Smooth muscle cell of trachea (primary cell): ENCODE measurements at places on chromosomes 7 and 10. TPM values are rescaled to one million over a fixed set of nuclear protein-coding genes. Genes with fewer than 3 reads are reported as not detected.

Gene CRYGN
- total RNA-seq = 0.58 and 0.83 TPM in 2 replicates

Gene DNAJC1
- 37.5 and 39.1 TPM in 2 replicates for total RNA-seq

Gene DPP6
- not detected in 2 replicates for total RNA-seq

Gene ICA1
- 0.33 and 0.44 TPM in 2 replicates for total RNA-seq

Gene SLC39A12
- not detected in 2 replicates for total RNA-seq

Gene CRHR2
- not detected in 2 replicates for total RNA-seq

Gene SP8
- not detected in 2 replicates for total RNA-seq

Gene OR13A1
- total RNA-seq = not detected in 2 replicates

Gene TCF7L2
- total RNA-seq = 3.0 and 5.7 TPM in 2 replicates

Gene CALHM3
- 0.15 TPM in 1 of 2 replicates, not detected in the other for total RNA-seq

Gene RBP3
- not detected in 2 replicates for total RNA-seq

Gene AOC1
- not detected in 2 replicates for total RNA-seq

Gene PRLHR
- total RNA-seq = not detected in 2 replicates

Gene MLXIPL
- total RNA-seq = 0.66 TPM in 1 of 2 replicates, not detected in the other

Gene RNF133
- 0.33 and 0.73 TPM in 2 replicates for total RNA-seq

Gene ANKRD22
- total RNA-seq = not detected in 2 replicates

Gene TUBAL3
- not detected in 2 replicates for total RNA-seq

Gene TMEM168
- total RNA-seq = 20.5 and 26.8 TPM in 2 replicates

Gene VAX1
- not detected in 2 replicates for total RNA-seq

Gene RASA4
- total RNA-seq = 6.5 and 7.4 TPM in 2 replicates

Gene SCART1
- 3.0 and 3.9 TPM in 2 replicates for total RNA-seq

Gene LRRD1
- 0.15 TPM in 1 of 2 replicates, not detected in the other for total RNA-seq

Gene STN1
- 46.3 and 55.4 TPM in 2 replicates for total RNA-seq

Gene CDK1
- 2.5 and 52.1 TPM in 2 replicates for total RNA-seq

Gene ADAM8
- total RNA-seq = 1.2 and 2.9 TPM in 2 replicates

Gene GPR141
- not detected in 2 replicates for total RNA-seq

Gene CALML3
- total RNA-seq = not detected in 2 replicates

Gene BRAT1
- total RNA-seq = 31.4 and 53.3 TPM in 2 replicates

Gene RHOBTB1
- total RNA-seq = 15.3 and 16.0 TPM in 2 replicates

Gene EMX2
- not detected in 2 replicates for total RNA-seq

Gene AKR1C4
- total RNA-seq = not detected in 2 replicates

Gene AFAP1L2
- 0.17 and 0.29 TPM in 2 replicates for total RNA-seq

Gene ZP3
- 0.87 and 7.1 TPM in 2 replicates for total RNA-seq

Gene MYH16
- total RNA-seq = not detected in 2 replicates

Gene LRIT1
- total RNA-seq = not detected in 2 replicates

Gene FGFR2
- 0.15 and 0.17 TPM in 2 replicates for total RNA-seq

Gene WASHC2C
- total RNA-seq = 62.0 and 62.4 TPM in 2 replicates

Gene PRPS1L1
- 0.15 TPM in 1 of 2 replicates, not detected in the other for total RNA-seq

Gene UCMA
- not detected in 2 replicates for total RNA-seq

Gene POMZP3
- 2.3 and 11.7 TPM in 2 replicates for total RNA-seq

Gene PON1
- not detected in 2 replicates for total RNA-seq

Gene GBX1
- total RNA-seq = not detected in 2 replicates

Gene BLNK
- 0.17 TPM in 1 of 2 replicates, not detected in the other for total RNA-seq

Gene EIF3A
- 132 and 140 TPM in 2 replicates for total RNA-seq

Gene EFCAB10
- not detected in 2 replicates for total RNA-seq

Gene FEZF1
- not detected in 2 replicates for total RNA-seq
